ENCODE measurements at places on chromosomes 16 and 17.
A peak's percentile ranks its signal among the peaks of the same experiment; 100 is the strongest.

GRCh38 chr17:40751065-40751464 lies 4.1 kb downstream of the KRT25 start:
- no peak for DNase-seq

DNA sequence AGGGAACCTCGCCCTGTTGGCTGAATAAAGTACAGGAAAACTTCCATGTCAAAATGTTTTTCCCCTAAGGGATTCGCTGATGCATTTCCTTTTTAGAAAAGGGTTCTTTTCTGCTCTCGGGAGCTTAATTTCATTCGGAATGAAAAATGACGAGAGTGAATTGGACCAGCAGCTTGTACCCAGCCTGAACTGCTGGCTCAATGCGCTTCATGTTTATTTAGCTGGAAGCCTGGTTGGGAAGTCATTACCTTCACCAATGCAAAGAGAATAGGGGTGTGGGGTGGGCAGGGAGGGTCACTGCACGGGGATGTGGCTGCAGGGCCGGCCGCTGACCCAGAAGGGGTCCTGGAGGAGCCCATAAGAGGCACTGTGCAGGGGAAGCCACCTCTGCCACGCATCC lies 207.7 kb downstream of the ENGASE start:
- DNase-seq: no peak

- DNase-seq: no peak
Measured at GRCh38 chr17:3905017-3905520, 11.2 kb downstream of the P2RX1 start.

GRCh38 chr16:52453644-52454043 lies 93.3 kb downstream of the TOX3 start:
- no peak for DNase-seq

- DNase-seq: no peak
Measured at GRCh38 chr16:84391151-84392030, 23.1 kb downstream of the ATP2C2 start.

- DNase-seq: no peak
Measured at GRCh38 chr16:56708525-56709442, 21.1 kb upstream of the NUP93 start.

DNA sequence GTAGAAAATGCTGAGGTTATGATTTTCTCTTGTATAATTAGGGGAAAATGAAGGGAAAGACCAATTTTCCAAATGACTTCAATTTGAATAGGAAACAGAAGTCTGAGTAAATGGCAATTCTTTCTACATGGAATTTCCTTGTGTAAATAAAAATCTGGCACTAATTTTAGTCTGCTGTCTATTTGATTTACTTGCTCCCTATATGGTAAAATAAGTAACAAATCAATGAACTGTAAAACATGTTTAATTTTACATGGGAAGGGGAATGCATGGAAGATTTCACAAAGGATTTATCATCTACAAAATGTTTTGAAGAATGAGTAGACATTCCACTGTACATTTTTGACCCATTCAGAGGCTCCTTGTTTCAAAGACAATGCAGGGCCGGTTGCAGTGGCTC lies 811.6 kb upstream of the GOT2 start:
- DNase-seq: no peak

DNA sequence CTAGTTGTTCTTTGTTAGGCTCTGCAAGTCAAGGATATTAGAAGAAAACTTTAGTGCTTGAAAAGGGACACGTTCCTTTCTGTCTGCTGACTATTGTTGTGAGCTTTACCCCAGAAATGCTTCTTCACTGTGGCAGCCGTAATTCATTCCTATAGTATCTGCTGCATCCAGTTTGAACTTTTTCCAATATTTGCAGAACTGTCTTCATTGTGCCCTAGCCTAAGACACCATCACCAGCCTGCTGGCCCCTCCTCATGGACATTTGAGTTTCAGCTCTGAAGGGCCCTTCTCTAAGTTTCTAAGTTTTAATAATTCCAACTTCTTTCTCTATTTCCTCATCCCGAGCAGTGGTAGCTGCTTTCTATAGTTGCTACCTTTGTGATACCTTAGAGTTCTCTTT lies 91.7 kb downstream of the SLC39A11 start:
- DNase-seq: no peak

DNA sequence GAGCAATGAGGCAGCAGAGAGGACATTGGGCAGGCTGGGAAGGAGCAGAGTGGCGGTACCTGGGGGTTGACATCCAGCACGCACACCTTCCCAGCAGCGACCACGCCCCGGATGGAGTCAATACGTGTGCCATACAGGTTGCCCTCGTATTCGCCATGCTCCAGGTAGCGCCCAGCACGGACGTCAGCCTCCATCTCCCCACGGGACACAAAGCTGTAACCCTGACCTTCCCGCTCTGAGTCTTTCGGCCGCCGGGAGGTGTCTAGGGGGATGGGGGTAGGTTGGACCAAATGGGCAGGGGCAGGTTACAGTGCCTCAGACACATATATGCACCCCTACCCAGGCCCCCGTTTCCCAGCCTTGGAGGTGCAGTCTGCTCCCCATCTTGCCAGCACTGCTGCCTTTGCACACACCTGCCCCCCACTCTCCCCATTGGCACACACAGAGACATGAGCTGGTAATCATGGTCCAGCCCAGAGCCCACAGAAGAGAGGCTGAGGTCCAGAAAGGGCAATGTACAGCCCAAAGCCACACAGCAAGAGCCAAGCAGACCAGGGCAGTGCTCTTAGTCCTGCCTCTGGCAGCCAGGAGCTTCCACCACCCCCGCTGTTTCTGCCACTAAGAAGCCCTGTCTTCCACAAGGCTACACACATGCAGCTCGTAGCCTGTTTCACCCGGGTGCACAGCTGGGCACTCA lies 27.5 kb downstream of the MPP2 start:
- DNase-seq: no peak

DNA sequence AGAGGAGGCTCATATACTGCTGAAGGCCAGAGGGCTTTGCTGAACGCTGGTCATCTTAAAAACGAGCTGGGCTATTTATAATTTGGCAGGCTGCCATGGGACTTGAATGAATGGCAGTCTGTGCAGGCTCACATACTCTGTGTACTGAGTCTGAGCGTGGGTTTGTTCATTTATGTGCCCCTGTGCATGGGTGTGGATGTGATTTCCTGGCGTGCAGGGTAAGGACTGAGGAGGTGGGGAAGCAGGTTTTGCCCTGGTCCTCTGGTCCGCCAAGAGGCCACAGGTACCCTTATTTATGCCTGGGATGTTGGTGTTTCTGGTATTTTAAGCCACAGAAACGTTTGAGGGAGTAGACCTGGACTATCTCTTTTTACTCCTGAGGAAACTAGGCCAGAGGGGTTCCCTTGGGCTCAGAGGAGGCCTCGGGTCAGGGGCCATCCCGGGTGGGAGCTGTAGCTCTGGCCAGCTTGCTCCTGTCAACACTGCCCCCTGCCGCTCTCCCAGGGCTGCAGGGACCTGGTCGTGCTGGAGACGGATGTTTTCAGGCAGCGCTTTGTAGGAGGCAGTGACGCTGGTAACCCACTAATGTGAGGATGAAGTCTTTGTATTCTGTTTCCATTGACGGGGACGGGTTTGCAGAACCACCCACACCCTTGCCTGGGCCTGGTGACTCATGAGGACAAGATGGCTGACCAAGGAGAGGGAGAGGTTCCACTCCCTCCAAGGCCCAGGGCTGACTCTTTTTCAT lies 184.4 kb downstream of the MSI2 start:
- DNase-seq: peak; percentile 60

DNA sequence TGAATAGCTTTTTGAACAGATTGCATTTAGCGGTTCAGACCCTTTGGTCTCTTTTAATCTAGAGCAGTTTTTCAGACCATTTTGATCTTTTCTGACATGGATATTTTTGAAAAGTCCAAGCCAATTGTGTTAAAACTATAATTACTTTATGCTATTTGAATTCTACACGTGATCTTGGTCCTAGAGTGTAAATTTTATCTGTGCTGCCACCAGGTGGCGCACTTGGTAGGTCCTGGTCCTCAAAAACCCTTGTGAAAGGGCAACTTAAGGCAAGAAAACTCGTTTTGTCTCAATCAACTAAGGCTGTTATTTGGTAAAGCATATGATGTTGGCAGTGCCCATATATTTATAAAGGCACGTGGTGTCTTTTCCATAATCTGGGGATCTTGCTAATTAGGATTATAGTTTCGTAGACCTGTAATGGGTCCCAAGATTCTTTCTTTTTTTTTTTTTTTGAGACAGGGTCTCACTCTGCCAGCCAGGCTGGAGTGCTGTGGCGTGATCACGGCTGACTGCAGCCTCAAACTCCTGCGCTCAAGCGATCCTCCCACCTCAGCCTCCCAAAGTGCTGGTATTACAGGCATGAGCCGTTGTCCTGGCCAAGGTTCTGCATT lies 43.9 kb upstream of the TEX2 start:
- peak; percentile 74 for DNase-seq

DNA sequence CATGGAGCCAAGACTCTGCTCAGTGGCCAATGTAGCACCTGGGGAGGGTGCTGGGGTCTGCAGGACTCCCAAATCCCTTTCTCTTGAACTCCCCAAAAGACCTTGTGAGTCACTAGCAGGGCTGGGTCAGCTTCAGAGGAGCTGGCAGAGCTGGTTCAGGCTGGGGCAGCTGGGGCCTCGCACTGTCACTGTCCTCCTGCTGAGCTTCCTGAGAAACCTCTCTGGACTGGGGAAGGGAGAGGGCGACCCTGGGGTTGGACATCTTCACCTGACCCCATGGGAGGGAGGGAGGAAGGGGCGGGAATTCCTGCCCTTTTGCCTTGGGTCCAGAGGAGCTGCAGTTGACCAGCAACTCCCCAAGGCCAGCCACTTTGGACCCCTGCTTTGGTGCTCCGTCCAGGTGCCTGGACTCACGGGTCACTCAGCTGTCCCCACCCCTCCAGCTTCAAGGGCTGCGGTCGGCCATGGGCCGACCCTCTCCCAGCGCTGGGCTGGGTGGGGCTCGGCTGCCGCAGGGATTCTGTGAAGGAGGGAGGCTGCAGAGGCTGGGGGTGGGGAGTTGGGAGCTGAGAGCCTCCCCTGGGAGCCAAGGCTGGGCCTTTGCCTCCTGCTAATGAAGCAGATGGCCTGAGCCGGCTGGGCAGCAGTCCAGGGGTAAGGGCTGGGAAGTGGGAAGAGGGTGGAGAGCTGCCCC lies 9.2 kb downstream of the FMNL1 start:
- DNase-seq: no peak

- no peak for DNase-seq
Measured at GRCh38 chr16:78571898-78572358, 472.5 kb downstream of the WWOX start.

DNA sequence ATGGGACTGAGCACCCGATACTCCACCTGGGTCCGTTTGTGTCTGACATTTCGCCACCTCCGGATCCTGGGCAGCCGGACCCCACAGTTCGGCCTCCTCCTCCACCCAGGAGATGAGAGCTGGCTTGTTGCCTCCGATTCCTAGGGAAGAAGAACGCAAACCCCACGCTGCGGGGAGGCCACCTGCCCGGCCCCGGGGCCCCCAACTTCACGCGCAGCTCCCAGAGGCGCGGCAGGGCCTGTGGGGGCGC lies 542 bp downstream of the ZNF764 start:
- DNase-seq: no peak

GRCh38 chr17:1180958-1181752 lies 1.4 kb upstream of the ABR start:
- no peak for DNase-seq

DNA sequence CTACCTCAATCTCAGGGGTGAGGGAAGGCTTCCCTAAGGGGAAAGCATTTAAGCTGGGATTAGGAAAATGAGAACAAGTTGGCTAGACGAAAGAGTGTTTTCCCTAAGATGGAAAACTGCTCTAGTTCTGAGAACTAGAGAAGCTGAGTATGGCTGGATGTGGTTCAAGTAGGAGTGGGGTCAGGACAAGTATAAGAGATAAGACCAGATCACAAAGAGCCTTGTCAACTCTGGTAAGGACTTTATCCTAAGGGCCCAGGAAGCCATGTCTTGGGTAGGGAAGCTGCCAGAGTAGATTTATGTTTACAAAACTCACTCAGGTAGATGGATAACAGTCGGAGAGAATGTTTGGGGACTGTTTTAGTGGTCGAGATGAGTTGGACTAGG lies 1.7 kb downstream of the ANKS4B start:
- no peak for DNase-seq

DNA sequence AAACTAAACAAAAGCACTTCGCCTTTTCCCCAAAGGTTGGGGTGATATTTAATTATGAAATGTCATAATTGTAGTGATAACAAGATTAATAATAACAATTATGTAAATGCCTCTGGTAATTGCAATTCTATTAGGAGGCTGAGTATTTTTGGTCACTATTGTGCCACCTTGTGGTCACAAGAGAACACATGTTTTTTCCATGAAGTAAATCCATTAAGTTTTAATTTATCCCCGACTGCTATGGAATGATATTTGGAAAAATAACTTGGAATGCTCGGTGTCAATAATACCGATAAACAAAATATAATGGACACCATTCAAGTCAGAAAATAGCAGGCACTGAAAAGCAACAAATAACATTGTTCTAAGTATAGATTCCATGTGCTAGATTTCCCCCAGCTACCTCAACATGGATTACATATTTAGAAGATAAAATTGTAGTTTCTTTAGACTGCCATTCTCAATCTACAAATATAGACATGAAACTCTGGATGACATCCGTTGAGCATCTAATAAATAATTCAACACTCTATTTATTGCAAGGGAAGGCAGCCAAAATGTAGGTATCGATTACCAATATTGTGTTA lies 25.0 kb upstream of the KCNJ2 start:
- peak; percentile 24 for DNase-seq

DNA sequence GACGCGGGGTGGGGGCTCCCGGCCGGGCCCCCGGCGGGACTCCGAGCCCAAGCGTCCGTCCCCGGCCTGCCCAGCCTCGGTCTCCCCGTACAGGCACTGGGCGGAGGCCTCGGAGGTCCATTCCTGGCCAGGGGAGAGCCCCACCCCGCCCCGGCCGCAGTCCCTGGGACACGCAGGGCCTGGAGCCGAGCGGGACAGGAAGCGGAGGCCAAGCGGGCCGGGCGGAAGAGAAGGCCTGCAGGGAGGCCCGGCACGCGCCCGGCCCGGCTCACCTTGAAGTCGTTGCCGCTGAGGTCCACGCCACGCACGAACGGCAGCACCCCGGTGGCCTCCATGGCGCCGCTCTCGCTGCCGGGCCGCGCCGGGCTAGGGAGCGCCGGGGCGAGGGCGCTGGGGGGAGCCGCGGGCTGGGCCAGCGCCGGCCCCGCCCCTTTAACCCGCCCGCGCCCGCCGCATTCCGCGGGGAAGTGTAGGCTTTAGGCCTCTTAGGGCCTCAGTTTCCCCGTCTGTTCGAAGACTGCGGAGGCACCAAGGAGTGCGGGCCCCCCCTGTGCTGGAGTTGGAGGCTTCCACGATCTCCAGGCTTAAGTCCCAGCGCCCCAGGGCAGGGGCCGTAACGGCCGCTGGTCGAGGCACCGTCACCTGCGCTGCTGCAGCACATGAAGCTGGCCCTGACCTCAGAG lies at the start of gene FLII:
FLII (minus strand) TSS at position 383 of the 683 bp plus-strand sequence; CDS start at position 335, 48 bp downstream.
- no peak for DNase-seq

DNA sequence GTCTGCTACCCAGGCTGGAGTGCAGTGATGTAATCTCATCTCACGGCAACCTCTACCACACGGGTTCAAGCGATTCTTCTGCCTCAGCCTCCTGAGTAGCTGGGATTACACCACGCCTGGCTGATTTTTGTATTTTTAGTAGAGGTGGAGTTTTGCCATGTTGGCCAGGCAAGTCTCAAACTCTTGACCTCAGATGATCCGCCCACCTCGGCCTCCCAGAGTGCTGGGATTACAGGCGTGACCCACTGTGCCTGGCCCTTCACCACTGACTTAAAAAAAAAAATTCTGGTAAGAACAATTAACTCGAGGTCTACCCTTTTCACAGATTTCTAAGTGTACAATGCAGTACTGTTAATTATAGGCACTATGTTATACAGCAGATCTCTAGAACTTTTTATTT lies 279.4 kb downstream of the PARN start:
- DNase-seq: no peak

All from NCI-H2081 (cell line).